ENCODE measurements at places on chromosomes 3 and 15.
A peak's percentile ranks its signal among the peaks of the same experiment; 100 is the strongest.

DNA sequence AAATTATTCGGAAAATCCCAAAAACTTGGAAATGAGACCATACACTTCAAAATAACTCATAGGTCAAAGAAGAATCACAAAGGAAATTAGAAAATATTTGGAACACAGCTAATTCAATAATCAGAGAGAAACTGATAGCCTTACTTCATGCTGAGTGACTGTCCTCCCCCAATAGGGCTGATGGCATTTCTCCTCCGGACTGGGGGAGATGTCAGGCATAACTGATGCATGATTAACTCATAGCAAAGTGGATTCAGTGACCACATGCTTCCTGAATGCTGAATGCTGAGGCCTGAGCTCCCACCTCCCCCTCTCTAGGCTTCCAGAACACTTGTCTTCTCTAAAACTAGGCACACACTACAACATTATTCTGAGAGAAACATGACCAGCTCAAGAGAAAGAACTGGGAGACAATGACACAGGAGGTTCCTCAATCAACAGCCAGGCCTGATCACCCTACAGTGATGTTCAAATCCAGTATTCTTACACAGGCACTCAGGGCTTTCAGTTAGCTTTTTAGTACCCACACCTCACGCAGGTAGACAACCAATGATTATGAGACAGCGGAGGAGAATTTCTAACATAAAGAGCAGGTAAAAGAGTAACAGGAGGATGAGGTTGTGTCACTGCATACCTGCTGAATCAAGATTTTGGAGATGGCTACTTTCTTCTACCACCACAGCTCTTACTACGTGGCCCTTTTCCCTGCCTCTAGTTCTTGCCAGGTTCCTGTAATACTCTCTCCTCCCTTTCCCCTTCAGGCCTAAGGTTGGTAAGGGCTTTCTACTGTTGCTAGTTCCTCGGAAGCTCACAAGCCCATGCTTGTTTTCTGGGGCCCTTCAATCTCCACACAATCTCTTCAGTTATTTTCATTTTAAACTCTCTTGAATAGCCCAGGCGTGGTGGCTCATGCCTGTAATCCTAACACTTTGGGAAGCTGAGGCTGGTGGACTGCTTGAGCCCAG lies 96.1 kb downstream of the FMN1 start:
- no peak for DNase-seq

GRCh38 chr15:36888011-36888992 lies 212.0 kb downstream of the MEIS2 start:
- no peak for DNase-seq

- no peak for DNase-seq
These were observed 29.9 kb upstream of the ST3GAL6 start for GRCh38 chr3:98733053-98733811.

DNA sequence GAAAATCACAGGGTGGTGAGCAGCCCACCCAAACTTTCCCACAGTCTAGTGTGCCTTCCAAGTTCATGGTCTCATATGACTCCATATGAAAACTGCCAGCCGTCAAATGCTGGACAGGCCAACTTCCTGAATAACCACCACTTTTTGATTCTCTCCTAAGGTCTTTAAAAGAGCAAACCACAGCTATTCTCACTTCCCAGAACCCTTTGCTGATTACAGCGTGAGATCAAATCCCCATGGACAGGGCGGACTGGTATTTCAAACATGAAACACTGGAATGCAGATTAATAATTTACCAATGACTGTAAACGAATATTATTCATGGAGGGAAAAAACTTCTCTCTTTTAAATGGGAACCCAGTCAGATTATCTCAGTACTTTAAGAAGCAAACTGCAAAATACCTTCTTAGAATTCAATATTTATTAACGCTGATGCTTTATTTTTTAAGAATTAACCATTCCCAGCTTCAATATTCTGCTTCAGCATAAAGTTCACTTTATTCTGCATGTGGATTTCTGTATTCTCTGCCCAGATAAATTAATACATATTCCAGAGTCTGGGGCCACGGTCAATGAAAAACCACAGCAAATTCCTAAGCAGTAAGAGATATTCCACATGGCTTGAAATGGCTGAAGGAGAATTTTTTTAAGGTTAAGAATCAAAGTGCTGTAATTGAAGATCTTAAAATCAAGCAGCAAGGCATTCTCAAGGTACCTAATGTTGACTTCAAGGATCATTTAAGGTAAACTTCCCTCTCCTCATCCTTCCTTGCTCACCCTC lies 42.9 kb downstream of the MYO1E start:
- no peak for DNase-seq

GRCh38 chr15:94397337-94397736 lies 166.0 kb downstream of the MCTP2 start:
- DNase-seq = no peak

DNA sequence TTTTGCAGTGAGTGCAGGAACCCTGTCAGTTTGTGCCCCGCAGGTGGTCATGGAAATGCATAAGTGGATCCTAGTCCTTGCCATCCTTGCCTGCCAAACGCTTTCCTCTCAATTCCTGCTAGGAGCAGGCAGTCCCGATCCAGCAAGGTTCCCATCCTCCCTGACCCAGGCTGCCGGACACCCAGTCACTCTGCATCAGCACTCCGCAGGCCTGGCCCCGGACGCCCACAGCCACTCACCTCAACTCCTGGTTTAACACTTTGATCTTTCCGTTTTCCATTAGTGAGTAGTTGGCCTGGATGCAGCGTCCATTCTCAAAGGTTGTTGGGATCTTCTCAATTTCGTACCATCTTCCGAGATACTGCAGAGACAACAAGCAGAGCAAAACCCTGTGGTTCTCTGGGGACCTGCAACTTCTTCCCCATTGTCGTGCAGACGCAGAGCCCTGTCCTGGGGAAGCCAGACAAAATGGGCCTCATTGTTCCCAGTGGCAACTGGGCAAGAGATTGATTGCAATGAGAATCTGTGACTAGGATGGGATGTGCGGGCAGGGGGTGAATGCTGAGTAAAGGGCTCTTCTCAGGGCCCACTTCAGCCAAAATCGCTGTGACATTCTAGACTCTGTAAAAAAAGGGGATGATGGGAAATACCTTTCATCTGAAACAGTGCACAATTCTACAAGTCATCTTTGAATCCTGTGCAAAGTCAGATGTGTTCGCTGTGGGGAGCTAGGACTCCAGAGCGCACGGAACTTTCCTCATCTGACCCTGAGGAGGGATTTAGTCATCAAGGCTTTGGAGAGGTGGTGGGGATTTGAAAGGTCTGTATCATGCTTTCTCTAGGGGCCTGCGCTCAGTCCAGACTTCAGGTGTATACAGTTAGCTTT lies 9.9 kb downstream of the APOD start:
- DNase-seq = no peak

DNA sequence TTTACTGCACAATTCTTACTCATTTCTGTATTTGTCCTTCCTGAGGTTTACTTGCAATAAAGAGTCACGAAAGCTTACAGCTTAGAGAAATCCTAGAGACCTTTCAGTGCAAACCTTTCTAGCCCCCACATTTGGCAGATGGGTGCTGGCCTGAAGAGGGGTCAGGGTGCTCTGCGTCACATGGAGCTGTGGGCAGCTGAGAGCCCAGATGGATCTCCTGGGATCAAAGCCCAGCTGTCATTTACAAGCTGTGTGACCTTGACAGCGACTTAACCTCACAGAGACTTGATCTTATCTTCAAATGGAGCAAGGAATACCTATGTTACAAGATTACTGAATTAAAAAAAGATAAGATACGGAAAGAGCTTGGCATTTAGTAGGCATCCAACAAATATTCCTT lies 24.0 kb upstream of the RAF1 start:
- DNase-seq = no peak

DNA sequence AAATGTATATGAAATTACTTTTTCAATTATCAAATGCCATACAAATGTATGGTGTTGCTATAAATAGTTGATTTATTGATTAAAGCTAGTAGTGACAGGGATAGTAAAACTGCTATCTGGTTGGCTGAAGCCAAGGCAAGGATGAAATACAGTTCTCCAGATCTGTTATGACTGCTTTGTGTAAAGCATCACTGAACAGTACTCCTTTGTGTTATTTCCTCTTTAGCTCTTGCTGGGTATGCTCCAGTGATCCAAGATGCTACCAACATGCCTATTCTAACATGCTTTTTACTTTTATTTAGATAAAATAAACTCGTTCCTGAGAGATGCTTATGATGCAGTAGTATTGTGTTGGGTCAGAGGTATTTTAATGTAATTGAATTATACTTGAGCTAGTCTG lies 12.4 kb upstream of the UBR1 start:
- no peak for DNase-seq

- no peak for DNase-seq
These were observed 101.8 kb downstream of the STT3B start for GRCh38 chr3:31634476-31634875.

- DNase-seq = peak; percentile 64
These were observed 1.0 kb downstream of the SNX1 start for GRCh38 chr15:64096668-64097384.

GRCh38 chr3:53881691-53882593 lies at the start of gene ACTR8:
Gene ACTR8, minus strand, starts transcription at chr3:53882152. Its CDS starts 51 bp downstream, at chr3:53882101.
- DNase-seq = peak; percentile 90

DNA sequence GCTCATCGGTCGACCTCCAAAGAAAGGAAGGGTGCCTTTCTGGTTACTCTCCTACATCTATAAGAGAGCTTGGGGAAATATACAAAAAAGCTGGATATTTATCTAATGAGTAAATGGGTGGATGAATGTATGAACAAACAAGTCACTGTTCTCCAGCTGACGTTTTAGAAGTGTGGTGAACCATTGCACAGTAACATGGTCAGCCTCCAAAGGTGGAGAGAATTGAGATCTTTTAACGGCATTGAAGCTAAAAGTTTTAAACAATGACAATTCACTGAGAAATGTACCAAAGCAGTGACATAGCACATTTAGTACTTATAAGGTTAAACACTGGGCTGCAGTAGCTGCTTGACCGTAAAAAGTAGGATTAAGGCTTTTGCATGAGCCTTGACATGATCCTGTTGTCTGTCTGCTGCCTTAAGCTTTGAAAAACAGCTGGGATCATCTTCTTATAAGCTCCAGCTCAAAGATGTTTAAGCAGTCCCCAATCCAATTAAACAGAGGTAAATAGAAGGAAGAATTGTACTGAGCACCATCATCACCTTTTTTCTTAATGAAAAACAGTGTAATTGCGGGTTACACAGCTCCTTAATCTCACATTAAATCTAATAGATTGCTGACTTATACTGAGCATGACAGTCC lies 222.9 kb downstream of the WDR72 start:
- no peak for DNase-seq

- no peak for DNase-seq
These were observed 53.7 kb downstream of the CD47 start for GRCh38 chr3:108036984-108037741.

DNA sequence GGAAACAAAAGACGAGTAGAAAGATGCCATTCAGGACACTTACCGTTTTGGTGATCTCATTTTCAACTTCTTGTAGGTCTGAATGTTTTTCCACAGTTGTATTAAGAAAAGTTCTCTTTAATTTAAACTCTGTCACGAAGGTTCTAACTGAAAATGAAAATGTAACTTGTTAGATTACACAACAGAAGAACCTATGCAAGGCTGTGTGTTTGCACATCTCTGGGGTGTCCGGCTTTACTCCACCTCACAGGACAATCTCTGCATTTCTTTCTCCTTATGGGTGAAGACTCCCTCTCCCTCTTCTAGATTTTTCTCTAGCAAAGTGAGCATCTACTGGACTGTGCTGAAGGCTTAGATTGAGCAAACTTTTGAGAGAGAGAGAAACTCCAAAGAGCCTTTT lies 50.6 kb downstream of the HEG1 start:
- no peak for DNase-seq

DNA sequence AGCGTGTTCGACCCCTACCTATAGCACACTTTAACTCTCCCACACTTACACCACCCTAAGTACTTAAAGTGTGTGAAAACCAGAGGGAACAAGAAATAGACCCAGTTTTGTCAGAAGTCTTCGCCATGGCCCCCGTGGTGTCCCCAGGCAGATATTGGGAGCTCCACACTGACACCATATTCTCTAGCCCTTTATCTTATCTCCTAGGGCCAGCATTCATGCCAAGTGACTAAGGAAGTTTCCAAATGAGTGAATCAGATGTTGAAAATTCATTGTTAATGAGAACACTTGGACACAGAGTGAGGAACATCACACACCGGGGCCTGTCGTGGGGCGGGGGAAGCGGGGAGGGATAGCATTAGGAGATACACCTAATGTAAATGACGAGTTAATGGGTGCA lies 31.8 kb downstream of the P3H2 start:
- DNase-seq = no peak

DNA sequence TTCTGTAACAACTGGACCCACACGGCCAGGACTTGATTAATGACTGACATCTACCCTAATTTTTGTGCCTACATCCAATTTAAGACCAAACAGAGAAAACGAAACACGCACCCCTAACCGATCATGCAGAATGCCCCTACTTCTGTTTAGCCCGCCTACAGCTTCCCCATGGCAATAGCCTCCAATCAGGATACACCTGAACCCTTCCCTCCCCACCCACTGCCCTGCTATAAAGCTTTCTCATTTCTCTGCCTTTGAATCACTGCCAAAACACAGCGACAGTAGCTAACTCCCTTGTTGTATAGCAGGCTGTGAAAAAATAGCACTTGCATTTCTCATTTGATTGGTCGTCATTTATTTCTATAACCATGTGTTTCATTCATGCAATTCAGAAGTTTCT lies 45.2 kb upstream of the DPPA4 start:
- DNase-seq = no peak

DNA sequence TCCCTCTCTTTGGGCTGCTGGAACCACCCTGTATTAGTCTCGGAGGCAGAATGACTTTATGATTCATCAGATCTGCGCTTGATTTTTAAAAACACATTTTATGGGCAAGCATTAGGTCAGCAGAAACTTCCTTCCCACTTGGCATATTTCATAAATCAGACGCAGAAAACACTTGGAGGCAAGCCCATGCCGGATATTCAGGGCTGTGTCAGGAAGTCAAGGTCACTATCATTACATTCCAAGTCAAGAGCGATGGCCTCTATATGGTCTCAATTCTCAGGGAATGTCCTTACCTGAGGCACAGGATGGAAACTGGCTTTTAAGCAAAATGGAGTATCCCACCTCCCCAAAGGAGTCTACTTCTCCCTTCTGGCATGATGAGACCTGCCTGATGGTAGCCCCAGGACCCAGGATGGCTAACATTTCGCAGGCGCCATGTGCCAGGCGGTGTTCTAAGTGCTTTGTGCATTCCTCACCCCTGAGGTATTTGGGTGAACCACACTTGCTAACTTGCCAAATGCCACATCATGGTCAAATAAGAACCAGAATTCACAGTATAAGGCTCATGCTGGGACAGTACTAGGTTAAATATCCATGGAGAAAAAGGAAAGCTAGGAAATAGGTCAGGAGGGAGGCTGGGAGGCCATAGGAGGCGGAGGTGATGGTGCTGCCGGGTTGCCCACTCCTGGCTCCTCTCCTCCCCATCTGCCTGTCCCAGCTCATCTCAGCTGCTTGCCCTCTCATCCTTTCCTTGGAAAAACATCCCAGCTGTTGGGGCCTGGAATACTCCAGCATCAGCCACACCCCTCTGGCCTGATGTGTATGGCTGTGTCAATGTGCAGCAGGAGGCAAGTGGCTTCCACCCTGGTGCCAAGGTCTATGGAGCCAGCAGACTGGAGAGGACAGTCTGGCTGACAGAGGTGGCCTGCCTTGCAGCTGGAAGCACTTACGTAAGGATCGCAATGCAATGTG lies 18.8 kb downstream of the BCL2L10 start:
- DNase-seq = no peak

GRCh38 chr3:178827285-178827856 lies 244.2 kb downstream of the ZMAT3 start:
- no peak for DNase-seq
